ENCODE measurements at places on chromosomes 16 and 17.

- no peak for DNase-seq
These were observed 22.2 kb downstream of the WIPF2 start for GRCh38 chr17:40241252-40241834.

GRCh38 chr17:14748036-14748710 lies 447.3 kb downstream of the HS3ST3B1 start:
- no peak for DNase-seq

DNA sequence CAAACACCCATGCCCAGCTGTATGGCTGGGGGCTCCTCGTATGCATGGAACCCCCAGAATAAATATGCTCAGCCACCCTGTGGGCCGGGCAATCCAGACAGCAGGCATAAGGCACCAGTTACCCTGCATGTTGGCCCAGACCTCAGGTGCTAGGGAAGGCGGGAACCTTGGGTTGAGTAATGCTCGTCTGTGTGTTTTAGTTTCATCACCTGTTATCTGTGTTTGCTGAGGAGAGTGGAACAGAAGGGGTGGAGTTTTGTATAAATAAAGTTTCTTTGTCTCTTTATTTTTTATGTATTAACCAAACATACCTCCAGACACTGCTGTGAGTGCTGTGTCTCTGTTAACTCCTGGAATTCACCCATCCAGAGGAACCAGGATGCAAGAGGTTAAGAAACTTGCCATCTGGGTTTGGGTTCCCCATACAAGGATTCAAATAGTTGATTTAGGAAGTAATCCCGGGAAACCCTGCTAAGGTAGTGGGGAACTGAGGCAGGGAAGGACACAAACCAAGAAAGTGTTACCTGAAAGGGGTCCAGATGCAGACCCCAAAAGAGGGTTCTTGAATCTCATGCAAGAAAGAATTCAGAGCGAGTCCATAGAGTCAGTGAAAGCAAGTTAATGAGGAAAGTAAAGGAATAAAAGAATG lies 37.4 kb upstream of the IL21R start:
- DNase-seq, result no peak

GRCh38 chr16:309476-309875 lies 26.5 kb downstream of the PDIA2 start:
- no peak for DNase-seq

DNA sequence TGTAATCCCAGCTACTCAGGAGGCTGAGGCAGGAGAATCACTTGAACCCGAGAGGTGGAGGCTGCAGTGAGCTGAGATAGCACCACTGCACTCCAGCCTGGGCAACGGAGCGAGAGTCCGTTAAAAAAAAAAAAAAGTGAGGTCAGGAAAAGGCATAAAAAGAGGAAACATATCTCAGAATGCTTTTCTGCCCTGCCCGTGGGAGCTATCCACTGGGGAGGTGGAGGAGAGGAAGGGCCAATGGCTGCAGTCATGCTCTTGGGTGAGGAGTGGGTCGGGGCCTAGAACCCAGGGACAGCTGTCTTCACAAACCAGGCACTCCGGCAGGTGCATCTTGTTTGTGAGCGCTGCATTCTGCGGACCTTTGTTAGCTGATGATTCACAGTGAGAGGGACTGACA lies 60.0 kb upstream of the CDC42EP4 start:
- DNase-seq, result no peak

GRCh38 chr17:69050999-69051775 lies 9.5 kb downstream of the ABCA9 start:
- no peak for DNase-seq

- no peak for DNase-seq
These were observed 6.0 kb upstream of the CCL4L2 start for GRCh38 chr17:36204724-36205500.

DNA sequence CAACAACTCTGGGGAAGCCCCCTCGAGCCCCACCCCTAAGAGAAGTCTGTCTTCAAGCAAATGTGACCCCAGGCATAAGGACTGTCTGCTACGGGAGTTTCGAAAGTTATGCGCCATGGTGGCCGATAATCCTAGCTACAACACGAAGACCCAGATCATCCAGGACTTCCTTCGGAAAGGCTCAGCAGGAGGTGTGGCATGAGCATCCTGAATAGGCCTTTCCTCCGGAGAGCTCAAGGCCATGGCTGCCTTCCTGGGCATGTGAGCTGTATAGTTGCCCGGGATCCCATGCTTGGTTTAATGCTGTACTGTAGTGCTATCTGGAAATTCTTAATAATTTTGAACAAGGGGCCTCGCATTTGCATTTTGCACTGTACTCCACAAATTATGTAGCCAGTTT lies 9.2 kb downstream of the LIG3 start:
- no peak for DNase-seq

GRCh38 chr17:21373036-21373435 lies 3.1 kb upstream of the KCNJ12 start:
- DNase-seq, result no peak

- no peak for DNase-seq
These were observed 219.0 kb downstream of the CPPED1 start for GRCh38 chr16:12584488-12585233.

DNA sequence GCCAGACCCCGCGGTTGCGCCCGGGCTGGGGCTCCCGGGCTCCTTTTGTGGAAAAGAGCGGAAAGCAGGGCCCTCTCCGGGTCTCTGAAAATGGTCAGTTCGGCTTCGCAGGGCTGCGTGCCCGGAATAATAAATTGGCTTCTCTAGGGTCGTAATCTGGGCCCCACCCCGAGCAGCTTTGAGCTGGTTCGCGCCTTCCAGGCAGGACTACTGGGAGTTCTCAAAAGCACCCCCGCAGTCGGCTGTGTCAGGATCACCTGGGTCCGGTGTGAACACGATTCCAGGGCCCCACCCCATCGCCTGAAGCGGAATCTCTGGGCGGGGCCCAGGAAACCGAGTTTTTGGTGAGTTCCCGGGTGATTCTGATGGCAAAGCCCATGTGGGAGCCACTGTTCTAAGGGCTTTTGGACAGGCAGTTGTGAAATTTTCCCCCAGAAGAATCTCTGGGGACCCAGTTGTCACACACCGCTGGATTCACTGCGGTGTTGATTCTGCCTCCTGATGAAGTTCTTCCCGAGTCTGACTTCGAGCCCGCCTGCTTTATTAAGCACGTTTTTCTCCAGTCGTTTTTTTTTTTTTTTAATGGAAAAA lies 77.0 kb downstream of the MRC2 start:
- peak; percentile 48 for DNase-seq

GRCh38 chr17:7391307-7391706 lies 3.0 kb downstream of the PLSCR3 start:
- DNase-seq, result no peak

DNA sequence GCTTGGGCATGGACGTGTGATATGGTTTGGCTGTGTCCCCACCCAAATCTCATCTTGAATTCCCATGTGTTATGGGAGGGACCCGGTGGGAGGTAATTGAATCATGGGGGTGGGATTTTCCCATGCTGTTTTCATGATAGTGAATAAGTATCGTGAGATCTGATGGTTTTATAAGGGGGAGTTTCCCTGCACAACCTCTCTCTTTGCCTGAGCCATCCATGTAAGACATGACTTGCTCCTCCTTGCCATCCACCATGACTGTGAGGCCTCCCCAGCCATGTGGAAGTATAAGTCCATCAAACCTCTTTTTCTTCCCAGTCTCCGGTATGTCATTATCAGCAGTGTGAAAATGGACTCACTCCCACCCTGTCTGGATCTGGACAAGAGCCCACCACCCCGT lies 393.4 kb downstream of the SEC14L1 start:
- DNase-seq, result no peak

- no peak for DNase-seq
These were observed 315.7 kb downstream of the FOXL1 start for GRCh38 chr16:86894029-86894567.

- DNase-seq, result no peak
These were observed 178.8 kb downstream of the BANP start for GRCh38 chr16:88130016-88130415.

DNA sequence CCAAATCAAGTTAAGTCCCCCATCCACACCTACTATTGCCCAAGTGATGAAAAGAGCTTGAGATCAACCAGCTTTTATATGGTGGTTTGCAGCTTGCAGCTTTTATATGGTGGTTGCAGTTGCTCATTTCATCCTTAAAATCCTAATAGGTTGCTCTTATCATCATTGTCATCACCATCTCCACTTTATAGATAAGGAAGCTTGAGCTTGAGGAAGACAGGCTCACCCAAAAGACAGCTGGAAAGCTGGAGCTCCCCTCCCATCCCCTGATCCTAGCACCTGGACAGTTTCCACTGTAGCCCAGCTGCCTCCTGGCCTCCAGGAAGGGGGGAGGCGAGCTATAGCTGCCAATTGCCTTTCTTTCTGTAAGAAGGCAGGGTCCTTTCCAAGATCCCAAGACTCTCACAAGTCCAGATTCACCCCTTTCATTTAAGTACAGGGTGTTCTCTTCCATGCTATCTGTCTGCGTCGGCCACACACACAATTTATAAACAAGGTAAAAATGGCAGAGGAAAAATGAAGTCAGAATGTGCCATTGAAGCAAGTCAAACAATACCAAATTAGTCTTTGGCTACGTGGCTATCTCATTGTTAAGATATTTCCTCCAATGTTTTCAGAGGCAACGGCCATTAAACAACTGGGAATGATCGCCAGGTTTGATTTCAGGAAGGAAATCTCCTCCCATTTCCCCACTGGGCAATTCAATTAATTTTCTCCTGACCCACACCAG lies 63.3 kb downstream of the PECAM1 start:
- DNase-seq, result no peak

DNA sequence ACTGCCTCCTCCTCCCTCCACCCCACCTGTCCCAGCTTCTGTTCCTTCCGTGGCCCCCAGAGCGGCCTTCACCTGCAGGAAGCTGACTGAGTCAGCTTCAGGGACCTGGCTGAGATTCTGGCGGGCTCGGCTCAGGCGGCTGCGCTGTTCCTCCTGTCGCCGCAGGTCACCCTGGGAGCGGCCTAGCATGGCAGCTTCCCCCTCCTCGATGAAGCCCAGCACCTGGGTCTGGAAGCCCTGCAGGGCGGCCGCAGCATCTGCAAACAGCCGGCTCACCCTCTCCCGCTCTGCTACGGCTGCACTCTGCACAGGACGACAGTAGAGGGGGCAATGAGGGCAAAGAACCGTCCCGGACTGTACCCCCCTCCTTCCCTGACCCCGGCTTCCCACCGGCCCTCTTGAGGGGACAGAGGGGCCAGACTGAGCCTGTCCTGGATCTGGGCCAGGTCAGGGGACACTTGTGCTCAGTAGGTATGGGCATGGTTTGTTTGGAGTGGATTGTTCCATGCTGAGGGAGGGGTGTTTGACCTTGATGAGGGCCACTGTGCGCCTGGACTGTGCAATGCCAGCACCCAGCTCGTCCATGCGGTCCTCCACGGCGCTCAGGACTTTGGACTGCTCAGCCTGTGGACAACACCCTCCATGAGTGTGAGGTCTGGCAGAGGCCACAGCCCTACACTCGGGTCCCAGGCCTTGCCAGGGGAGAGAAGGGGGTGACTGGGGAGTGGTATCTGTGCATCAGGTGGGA lies 2.0 kb downstream of the TRIM47 start:
- peak; percentile 37 for DNase-seq

- DNase-seq, result no peak
These were observed 11.8 kb downstream of the C16orf74 start for GRCh38 chr16:85738923-85739715.

- DNase-seq, result no peak
These were observed 83.0 kb downstream of the EMP2 start for GRCh38 chr16:10497132-10498101.

GRCh38 chr16:23901178-23902033 lies 65.6 kb downstream of the PRKCB start:
- peak; percentile 79 for DNase-seq

GRCh38 chr17:68460715-68461114 lies 3.4 kb upstream of the WIPI1 start:
- DNase-seq, result no peak

DNA sequence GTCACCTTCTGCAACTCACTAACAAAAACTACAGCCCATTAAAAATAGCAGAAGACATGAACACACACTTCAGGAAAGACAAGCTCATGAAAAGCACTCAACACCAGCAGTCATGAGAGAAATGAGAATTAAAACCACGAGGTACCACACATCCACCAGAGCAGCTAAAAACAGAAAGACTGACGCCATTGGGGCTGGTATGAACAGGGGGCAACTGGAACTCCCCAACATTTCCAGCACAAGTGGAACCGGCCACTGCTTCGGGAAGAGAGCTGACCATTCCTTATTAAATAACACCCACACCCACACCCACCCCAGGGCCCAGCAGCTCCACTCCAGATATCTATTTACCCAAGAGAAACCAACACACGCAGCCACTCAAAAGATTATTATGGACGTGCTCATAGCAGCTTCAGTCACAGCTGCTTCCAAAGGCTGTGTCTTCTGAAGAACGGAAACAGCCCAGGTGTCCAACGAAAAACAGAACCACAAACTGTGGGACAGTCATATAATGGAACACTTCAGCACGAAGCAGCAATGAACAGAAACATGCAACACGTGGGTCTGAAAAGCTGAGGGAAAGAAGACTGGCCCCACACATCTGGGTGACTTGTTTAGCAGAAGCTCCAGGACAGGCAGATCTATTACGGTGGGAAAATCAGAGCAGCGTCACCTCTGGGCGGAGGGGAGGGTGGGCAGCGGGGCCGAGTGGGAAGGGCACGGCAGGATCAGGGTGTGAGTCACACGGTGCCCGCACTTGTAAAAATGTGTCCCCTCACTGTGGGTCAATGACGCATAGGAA lies 41.1 kb downstream of the KLHDC4 start:
- no peak for DNase-seq

- no peak for DNase-seq
These were observed 28.0 kb upstream of the MAF start for GRCh38 chr16:79628501-79628975.

- no peak for DNase-seq
These were observed 3.1 kb upstream of the TBCD start for GRCh38 chr17:82748756-82749155.

DNA sequence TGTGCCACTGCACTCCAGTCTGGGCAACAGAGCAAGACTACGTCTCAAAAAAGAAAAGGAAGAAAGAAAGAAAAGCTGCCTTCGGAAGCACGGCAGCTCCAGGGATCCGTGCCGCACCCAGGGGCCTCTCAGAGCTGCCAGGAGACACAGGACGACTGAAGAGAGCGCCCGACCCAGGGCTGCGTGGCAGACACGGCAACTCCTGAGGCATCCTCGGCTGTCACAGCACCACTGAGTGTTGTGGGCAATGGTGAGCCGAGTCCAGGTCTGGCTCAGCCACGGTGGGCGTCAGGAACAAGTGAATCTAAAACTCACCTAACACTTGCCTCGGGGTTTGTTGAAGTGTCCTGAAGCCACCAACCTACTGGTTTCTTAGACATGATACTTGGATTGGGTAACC lies 28.8 kb downstream of the PDIA2 start:
- DNase-seq, result no peak

- DNase-seq, result no peak
These were observed 236.4 kb downstream of the BCAS3 start for GRCh38 chr17:60914078-60914477.

- no peak for DNase-seq
These were observed 7.5 kb upstream of the OR1F1 start for GRCh38 chr16:3180445-3180878.

GRCh38 chr17:27282054-27282551 lies 11.8 kb upstream of the WSB1 start:
- DNase-seq, result no peak

- DNase-seq, result peak; percentile 67
These were observed 15.3 kb downstream of the TBCD start for GRCh38 chr17:82767041-82767754.

GRCh38 chr16:55754056-55754455 lies 78.8 kb downstream of the CES1 start:
- DNase-seq, result no peak

- DNase-seq, result no peak
These were observed 21.2 kb upstream of the ATP2C2 start for GRCh38 chr16:84347161-84347560.

- DNase-seq, result no peak
These were observed 22.5 kb downstream of the HEATR9 start for GRCh38 chr17:35846055-35846809.
